ENCODE measurements at places on chromosomes 16 and 17.

- no peak for DNase-seq
Observed at GRCh38 chr16:62755938-62756337, 719.7 kb upstream of the CDH8 start.

GRCh38 chr16:72963533-72964315 is 84.2 kb downstream of the ZFHX3 start:
- no peak for DNase-seq

GRCh38 chr17:62626719-62627218 is 701 bp upstream of the MRC2 start:
- DNase-seq = no peak

DNA sequence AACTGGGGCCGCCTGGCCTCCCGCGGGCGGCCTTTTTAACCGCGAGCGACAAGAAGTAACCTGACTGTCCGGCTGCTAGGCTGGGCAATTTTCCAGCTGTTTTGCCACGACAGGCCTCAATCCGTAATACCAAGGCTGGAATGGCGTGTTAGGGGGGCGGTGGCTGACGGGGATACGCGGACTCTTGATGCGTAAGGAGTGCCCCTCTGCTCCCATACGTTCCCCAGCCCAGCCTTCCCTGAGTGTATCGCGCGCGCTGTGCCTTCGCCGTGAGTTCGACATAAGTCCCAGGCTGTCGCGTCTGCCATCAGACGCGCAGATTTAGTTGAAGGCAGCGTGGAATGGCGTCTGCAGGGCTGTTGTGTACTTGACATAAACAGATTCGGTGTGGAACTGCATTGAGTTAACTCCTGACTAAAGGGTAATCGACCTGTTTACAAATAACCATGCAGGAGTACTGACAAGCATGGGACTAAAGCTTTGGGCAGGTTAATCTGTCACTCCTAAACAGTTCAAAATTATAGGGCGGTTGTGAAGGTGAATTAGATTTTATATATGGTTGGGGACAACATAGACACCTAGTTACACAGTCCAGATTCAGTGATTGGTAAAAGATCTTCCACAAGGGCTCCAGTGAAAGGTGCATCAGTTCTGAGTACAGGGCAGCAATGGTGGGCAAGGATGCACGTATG is 16.6 kb upstream of the ERN1 start:
- DNase-seq = peak; percentile 11

DNA sequence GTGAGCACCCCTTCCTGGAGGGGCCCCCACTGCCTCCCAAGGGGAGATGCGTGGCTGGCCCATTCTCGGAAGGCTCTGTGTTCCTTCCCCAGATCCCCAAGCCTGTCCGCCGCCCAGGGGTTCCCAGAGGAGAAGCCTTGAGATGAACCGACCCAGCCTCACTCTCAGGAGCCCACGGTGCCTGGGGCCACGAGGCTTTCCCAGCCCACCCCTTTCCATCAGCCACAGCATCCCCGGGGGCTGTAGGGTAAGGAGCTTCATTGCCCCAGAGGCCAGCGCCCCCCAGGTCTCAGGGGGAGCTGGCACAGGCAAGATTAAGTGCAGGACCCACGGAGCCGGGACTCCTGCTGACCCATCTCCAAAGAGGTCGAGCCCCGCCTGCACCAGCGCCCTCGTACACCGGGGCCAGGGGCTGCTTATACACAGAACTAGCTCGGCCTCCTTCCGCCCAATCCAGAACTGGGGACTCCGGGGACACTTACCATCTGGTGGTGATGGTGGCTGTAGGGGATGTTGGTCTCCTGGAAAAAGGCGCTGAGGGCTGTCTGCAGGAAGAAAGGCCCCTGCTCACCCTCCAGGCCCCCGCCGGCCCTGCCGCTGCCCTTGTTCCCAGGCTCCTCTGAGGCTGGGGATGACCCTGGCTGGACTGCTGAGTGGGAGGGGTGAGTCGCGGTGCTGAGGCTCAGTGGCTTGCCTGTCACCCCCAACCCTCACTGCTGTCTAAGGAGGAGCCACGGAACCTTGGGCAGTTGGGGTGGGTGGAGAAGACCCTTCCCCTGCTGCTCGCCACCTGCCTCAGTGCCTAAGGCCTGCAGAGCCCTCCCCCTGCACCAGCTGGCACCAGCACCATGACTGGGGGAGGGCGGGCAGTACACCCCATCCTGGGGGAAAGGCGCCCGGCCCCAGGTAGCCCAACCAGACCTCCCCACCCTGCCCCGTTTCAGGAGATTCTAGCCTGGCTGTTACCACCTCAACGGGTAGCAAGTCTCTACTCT is 4.4 kb downstream of the UBALD1 start:
- DNase-seq = no peak

DNA sequence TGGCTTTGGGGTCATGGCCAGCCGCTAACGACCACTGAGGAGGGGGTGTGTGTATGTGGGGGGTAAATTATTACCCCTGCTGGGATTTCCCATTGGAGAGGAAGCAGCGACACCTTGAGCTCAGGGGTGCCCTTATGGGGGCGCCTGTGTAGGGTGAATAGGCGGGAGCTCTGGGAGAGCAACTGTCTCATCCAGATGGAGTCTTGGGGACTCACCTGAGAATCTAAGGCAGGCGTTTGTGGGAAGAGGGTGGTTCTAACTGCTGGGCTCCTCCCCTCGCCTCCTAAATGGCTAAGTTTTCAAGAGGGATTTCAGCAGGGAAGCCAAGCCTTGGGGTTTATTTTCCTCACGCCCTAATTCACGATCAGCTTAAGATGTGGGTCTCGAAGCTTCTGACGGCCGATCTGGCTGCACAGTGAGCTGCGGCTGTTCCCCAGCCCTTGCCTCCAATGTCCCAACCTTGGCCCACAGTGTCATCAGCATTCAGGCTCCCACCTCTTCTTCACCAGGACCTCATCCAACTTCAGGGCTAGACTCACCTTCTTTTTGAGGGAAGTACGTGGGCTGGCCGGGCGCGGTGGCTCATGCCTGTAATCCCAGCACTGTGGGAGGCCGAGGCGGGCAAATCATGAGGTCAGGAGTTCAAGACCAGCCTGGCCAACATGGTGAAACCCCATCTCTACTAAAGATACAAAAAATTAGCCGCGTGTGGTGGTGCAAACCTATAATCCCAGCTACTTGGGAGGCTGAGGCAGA is 136.9 kb upstream of the EEF2KMT start:
- DNase-seq = no peak

DNA sequence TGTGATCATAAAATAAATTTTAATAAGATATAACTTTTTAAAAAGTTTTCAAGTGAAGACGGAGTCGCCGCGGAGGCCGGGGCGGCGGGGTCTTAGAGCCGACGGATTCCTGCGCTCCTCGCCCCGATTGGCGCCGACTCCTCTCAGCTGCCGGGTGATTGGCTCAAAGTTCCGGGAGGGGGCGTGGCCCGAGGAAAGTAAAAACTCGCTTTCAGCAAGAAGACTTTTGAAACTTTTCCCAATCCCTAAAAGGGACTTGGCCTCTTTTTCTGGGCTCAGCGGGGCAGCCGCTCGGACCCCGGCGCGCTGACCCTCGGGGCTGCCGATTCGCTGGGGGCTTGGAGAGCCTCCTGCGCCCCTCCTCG is at the start of gene FOXC2:
FOXC2 (plus strand) TSS at position 229 of the 365 bp plus-strand sequence. CDS start 507 bp downstream, outside the sequence.
- DNase-seq = no peak

GRCh38 chr16:49108611-49109010 is 173.0 kb downstream of the CBLN1 start:
- DNase-seq = no peak

DNA sequence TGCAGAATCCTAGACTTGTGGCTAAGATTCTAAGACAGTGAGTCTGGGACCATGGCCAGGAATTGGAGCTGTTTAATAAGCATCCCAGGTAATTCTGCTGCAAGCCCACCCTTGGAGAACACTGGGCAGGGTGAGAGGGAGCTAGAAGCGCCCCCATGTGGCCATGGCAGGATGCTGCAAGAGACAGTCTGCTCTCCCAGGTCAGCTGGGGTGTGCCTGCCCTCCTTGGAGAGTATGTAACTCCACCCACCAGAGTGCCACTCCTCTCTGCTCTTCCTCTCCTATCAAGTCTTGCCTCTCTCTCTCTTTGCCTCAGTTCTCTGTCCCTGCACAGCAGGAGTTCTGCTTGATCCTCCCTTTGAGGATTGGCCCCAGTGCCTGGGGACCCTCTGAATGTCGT is 14.9 kb downstream of the RCVRN start:
- no peak for DNase-seq

DNA sequence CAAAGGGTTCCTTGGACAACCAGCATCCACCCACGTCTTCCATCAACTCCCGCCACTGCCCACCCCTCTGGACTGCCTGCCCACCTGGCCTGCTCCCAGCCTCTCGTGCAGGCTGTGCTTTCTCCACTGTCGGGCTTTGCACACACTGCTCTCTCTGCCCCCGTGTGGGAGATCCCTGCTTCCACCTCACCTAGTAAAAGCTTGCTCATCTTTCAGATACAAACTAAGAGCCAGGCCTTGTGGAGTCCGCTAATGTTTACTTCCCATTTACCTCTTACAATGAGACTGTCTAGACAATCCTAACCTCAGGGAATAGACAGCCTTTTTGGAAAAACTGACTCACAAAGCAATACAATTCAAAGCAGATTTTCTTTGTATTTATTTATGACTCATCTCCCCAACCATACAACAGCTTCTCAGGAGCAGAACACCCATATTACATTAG is 67.6 kb downstream of the USP31 start:
- no peak for DNase-seq

DNA sequence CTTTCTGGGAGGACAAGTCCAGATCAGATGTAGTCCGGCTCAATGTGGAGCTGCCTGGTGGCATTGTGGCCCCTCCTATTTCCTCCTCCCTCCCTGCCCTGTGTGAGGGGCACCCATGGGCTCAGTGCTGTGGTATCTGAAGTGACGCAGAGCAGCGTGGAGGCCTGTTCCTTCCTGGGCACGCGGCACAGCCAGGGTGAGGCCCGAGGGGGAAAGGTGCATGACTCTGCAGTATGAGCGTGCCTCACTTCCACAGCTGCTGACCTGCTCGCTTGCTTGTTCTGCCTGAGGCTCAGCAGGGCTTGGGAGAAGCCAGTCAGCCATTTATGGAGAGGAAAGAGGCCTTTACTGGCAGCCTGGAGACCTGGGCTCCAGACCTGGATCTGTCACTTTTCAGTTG is 11.7 kb downstream of the TMEM238L start:
- DNase-seq = no peak

- DNase-seq = no peak
Observed at GRCh38 chr17:31171701-31172100, 76.9 kb downstream of the NF1 start.

DNA sequence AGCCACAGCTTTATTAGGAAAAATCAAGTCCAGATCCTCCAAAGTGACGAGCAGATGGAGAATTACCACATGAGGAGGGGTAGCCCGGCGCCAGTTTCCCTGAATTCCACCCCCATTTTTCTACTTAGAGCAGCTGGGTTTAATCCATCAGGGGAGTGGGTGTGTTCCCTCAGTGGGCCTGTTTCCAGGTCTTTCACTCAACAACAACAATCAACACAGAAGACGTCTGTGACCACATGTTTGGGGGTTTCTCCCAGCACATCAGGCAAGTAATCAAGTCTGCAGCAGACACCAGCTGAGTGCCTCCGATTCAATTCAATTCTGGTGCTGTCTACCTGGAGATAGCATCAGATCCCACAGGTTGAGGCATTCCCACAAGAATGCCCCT is 6.8 kb downstream of the SLC6A2 start:
- no peak for DNase-seq

DNA sequence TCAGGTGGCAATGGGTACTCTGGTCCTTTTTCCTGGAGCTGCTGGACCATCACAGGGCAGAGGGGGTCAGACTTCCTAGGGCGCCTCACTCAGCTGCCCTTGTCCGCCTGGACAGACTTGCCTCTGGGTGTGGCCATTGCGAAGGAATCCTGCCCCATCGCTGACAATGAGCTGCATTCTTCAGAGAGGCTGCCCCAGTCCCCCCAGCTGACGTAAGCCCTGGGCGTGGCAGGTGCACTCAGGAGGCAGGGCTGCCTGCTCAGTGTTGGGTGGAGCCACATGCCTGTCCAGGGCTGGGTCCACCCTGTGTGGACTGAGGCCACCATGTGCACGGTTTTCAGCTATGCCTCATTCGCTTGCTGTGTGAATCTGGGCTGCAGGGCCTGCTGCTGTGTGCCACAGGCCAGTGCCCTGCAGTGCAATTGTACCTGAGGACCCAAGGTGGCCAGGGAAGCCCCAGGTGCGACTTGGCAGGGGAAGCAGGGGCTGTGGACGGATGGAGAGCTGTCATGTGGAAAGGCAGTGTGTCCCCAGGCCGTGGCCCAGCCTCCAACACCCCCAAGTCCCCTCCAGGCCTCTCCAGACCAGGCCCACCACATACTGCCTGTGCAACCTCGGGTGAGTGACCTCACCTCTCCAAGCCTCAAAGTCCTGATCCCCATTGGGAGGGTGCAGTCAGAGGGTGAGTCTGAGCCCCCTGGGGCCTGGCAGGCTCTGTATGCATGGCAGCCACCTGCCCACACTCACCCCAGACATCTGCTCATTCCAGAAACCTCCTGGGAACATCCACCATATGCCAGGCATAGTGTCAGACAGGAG is 14.0 kb upstream of the MPRIP start:
- DNase-seq = no peak

DNA sequence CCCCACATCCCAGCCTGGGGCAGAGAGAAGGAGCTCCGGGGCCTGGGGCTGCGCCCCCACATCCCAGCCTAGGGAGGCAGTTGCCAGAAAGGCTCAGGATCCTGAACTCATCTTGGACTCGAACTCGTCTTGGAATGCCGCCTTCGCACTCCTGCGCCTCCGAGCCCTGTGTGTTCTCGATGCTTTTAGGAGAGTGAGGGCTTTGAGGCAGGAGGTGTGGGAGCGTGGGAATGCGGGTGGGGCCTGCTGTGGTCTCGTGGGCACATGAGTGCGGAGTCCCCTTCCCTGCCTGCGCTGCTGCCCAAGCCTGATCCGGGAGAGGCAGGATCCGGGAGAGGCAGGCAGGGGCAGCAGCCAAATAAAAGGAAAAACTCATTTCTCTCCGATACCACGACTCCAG is 1.2 kb downstream of the BHLHA9 start:
- DNase-seq = no peak

- no peak for DNase-seq
Observed at GRCh38 chr17:27456681-27457359, 572 bp downstream of the KSR1 start.
